ENCODE measurements at places on chromosomes 2 and 18.

DNA sequence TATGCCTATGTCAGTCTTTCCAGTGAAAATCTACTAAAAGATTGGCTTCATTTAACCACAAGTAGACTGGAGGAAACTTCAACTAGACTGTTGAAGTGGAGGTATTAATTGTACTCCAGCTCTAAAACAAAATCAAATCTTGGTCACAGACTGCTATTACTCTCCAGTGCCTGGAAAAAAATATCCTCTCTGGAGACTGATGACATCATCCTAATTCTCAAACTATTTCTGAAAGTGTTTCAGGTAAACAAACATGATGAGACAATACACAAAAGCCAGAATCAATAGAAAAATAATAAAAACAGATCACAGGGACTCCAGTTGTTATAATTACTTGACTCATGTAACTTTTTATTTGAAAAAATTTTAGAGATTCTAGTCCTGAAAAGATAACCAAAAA lies 87.7 kb upstream of the MYO3B start:
- DNase-seq: no peak

DNA sequence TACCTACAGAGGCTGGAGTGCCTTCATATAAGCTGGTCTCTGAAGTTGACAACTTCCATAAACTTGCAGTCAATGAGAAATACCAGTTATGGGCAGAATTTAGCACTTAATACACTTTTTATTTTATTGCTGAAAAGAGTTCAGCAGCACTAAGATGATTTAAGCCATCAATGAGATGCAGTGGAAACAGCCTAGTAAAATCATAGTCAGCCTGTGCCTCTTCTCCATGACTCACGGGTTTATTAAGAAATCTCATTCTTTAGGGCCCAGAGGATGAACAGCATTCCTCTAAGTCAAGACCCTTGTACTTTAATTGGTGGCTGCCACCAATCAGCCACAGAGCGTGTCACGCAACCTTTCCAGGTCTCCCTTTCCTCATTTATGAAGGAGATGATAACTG lies 1357.9 kb upstream of the CELF4 start:
- DNase-seq: no peak

- no peak for DNase-seq
Measured at GRCh38 chr2:215028231-215028630, 110.2 kb downstream of the ABCA12 start.

DNA sequence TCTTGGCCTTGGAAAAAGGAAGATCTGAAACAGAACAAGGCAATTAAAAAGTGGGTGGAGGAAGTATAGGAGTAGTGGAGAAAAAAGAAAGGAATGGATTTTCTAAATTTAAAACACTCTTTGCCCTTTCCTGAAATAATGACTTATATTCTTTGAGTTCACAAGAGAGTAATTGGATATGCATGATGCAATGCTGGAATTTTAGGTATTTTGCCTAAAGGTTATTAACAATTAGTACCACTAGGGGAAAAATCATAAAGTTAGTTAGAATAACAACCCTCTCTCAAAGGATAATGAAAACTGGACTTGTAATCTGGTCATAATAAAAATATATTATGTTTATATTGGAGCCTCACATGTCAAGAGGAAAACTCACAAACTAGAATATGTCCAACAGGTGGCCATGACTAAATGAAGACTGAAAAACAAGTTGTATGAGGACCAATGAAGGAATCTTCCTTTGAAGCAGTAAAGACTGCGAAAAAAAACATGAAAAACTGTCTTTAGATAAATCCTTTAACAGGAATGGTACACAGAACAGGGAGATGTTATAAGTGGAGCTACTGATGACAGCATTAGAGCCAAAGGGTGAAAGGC lies 281.8 kb downstream of the NCKAP5 start:
- DNase-seq: no peak

- no peak for DNase-seq
Measured at GRCh38 chr2:64657411-64657810, 3.7 kb upstream of the SERTAD2 start.

DNA sequence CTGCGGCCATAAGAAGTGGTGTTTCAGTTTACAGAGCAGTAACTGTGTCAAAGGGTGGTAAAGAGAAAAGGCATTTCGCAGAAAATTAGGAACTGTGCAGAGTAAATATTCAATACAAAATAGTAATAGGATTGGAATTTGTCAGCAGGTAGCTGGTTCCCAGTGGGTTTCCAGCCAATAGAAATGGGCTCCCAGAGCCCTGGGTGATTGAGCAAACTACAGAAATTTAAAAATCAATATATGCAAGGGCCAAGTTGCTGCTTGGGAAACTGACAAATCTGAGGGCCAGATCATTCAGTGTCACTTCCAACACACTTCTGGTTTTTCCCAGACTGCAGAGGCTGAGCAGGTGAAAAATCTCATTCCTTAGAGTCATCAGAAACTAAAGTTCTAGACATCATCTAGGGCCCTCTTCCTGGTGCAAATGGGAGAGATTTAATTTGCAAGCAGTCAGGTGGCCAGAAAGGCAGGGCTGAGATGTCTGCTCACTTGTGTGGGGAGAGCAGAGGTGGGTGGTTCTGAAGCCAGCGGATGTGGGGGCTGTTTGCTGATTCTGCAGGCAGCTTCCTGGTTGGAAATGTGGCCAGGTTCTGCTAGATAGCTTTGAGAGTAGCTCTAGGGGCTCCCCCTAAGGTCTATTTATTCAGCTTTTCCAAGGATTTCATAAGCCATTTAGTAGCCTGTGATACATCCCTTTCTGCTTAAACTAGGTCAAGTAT lies 182.4 kb downstream of the NCK2 start:
- DNase-seq: peak; percentile 24

- DNase-seq: no peak
Measured at GRCh38 chr18:55587418-55588110, 428 bp downstream of the TCF4 start.

- no peak for DNase-seq
Measured at GRCh38 chr2:36824273-36824672, 127.8 kb downstream of the VIT start.
